ENCODE measurements at places on chromosomes 2 and 18.
A peak's percentile ranks its signal among the peaks of the same experiment; 100 is the strongest.

DNA sequence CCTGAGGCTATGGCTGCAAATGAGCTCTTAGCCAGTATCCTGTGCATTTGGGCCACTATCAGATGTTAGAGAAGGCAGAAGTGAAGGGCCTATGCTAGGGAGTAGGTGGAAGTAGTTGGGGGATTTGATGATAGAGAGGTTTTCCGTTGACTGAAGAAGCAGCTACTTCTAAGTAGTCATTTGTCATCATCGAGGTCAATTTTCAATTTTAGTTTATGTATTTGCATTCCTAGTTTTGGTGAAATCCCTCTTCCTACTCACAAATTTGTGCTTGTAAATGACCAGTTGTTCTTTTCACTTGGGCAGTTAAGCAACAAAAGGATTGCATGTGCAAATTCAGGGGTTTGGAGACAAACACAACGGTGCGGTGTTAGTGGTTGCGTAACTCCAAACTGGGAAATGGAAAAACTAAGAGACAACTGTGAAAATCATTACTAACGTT lies 48.5 kb upstream of the PELI1 start:
- no peak for DNase-seq

DNA sequence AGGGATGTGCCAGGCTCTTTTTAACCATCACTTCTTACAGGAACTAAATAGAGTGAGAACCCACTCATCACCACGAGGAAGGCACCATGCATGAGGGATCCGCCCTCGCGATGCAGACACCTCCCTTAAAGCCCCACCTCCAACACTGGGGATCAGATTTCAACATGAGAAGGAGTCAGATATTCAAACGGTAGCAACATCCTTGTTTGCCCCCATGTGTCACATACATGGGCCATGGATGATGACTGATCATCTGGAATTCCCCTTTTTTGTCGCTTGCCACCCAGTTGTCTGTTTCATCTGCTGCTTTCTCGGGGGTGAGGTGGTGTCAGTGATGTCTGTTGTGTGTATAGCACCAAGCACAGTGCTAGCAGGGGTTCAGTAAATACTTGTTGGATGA lies 57.9 kb downstream of the NCK2 start:
- DNase-seq, result no peak

DNA sequence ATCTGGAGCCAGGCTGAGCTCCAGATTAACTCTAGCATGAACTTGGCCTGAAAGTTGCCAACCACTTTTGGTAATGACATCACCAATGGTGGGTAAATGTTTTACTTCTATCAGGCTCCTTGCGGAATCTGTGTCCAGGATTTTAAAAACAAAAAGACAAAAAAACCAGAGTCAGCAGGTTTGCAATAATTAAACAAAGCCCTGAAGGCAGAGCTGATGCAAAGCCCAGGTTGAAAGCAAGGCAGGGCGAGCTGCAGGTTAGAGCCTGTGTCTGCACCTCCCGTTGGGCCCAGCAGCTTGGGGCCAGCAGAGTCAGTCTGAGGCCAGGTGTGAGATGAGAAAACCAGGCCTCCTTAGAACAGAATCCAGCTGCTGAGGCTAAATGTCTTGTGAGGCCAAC lies 29.1 kb upstream of the ALK start:
- DNase-seq, result no peak

- DNase-seq, result no peak
Measured at GRCh38 chr2:174617120-174617519, 19.5 kb upstream of the WIPF1 start.

DNA sequence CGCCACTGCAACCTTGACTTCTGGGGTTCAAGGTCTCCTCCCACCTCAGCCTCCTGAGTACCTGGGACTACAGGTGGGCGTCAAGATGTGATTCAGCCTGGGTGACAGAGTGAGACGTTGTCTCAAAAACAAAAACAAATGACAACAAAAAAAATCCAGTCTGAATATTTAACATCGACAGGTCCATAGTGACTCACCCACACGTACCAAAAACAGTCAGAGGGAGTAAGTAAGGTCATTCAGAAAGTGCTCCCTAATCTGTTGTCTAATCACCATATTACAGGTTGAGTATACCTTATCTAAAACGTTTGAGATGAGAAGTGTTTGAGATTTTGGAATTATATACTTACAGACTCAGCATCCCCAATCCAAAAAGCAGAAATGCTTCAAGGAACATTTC lies 24.4 kb downstream of the SAP130 start:
- DNase-seq, result no peak

DNA sequence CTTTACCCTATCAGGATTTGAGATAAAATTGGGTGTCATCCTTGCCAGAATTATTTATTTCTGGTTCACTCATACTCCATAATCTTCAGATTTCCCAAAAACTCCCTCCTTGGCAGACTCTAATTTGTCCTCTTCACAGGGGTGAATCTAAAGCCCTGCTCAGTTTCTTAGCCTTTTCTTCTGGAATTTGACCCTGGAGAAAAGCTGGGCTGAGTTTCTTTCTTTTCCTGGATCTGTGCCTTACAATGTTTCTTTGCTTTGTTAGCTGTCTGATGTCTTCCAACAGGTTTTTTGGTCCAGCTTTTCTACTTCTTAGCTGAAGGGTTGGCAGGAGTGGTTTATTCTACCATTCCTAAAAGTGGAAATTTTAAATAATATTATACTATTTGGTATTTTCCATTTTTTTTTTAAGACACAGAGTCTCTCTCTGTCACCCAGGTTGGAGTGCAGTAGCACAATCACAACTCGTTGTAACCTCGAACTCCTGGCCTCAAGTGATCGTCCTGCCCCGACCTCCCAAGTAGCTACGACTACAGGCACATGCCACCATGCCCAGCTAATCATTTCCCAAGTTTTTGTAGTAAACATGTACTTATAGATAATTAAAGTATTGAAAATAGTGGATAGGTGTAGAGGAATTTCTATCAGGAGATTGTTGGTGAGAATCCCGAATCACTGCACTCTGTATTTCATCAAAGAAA lies 138.4 kb upstream of the TWIST2 start:
- no peak for DNase-seq

DNA sequence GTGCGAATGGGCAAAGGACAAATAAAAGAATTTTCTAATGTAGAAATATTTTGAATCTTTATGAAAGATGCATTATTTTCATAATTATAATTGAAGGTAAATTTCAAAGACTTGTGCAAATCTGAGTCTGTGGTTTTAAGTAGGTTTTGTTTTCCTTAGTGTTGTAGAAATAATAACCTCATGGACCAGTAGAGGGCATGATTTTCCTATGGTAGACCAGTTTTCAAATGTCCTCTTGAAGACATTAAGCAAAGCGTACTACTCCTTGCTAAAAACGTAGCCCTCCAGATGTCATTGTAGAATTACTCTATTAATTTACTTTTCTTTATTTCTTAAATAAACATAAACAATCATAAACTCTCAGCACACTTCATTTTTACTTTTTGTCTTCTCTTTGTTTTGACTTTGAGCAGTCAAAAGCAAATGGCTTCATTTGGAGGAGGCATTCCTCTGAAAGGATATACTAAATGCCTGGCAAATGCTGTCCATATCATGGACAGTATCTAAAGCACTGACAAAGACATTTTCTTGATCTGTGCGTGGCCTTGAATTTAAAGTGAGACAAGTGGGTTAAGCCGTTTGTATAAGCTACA lies 85.8 kb upstream of the FAM237A start:
- peak; percentile 4 for DNase-seq

DNA sequence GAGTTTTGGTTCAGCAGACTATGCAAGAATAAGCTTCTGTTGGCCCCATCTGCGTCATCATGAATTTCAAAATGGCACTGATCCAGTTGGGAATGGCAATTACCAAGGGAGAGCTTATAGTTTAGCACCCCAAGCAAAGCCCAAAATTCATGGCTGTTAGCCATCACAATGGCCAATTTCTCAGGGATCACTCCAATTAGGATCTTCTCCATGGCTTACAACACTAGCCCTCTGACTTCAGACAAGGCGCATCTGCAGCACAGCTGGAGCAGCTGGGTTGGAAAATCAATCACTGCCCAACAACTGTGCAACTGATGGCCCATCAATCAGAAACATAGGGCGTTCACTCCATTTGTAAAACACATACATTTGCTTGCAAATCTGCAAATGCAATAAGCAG lies 273.6 kb downstream of the SRBD1 start:
- no peak for DNase-seq

DNA sequence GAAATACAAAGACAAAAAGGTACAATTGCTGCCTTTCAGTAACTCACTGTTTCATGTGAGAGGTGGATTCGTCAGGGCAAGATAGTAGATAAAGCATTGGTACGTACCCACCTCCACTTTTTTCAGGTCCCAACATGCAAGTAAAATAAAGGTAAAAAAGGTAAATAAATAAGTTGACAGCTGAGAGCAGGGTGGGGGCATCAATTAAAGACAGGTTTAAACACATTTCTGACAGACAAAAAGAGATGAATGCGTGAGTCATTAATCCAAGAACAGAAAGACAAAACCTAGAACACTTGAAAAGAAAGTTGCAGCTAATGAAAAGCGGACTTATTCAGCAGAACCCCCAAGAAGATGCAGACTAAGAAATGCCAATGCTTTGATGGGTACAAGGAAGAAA lies 979.6 kb upstream of the CDH2 start:
- no peak for DNase-seq

- DNase-seq, result no peak
Measured at GRCh38 chr2:190714958-190715357, 66.1 kb downstream of the NAB1 start.

DNA sequence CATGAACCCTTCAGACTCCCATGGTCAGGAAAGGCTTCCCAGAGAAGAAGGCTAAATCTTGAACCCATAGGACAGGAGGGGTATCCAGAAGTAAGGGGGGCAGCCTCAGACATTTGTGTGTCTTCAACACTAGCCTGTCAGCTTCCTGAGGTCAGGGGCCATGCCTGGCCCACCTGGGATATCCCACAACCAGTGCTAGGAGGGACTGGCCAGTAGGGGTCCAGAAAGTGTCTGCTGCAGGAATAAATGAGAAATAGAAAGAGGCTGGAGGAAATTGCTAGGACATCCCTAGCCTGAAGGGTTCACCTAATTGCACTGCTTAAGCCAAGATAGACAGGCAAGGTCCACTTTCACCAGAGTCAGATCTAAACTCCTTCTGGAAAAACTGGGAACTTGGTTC lies 799.6 kb upstream of the ID2 start:
- DNase-seq, result no peak

DNA sequence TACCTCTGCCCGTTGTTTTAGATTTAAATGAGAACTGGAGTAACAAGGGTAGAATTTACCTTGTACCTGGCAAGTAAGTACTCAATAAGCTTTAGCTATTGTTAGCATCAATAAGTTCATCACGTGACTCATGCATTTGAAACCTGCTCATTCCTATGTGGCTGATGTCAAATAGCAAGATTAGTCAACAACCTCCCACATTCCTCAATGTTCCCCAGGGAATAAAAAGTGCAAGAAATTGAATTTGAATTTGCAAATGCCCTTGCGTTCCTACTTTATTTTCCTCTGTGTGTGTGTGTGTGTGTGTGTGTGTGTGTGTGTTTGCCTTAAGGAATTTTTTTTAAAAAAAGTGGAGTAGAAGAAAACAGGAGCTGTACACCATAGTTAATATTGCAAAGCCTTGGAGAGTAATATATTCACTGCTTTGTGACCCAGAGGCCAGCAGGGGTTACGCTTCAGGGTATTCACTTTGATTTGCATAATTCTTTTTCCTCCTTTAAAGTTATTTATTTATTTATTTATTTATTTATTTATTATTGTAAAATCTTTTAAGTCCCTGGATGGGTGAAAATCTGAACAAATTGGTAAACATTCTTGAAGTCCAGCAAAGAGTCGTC lies 43.9 kb upstream of the DNAH7 start:
- DNase-seq, result no peak

DNA sequence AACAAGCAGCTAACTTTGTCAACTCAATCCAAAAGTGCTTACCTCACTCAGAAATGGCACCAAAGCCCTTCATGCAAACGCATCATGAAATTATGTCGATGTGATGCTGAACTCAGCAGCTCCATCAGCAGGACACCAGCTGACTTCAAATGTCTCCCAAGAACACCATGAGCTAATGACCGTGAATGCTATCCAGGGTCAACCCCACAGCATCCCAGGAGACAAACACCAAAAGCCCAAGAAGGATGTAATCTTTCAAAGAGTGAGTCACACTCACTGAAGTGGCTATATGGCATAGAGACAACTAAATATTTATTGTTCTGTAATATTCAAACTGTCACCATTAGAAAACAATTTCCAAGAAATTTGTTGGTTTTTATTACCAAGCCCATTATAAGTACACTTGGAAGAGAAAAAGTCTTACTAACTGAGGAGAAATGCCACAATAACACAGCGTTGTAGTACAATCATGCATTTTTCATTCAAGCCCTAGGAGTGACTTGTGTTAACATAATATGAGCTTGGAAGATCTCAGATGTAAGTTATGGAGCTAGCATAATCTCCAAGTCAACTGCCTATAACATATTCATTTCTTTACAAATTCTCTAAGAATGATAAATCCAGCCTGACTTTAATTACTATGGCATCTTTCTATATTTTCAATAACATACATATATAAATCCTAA lies 165.0 kb upstream of the CCDC68 start:
- no peak for DNase-seq

DNA sequence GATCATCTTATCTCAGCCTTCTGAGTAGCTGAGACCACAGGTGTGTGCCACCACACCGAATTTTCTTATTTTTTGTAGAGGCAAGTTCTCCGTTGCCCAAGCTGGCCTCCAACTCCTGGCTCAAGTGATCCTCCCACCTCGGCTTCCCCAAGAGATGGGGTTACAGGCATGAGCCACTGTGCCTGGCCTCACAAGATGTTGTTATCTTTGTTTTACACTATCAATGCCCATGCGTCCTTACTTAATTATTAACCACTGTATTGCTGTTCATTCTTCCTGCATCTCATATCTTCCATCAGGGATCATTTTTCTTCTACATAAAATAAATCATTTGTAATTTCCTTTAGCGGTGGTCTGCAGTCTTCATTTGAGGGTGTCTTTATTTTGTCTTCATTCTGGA lies 181.9 kb downstream of the TGIF1 start:
- DNase-seq, result peak; percentile 52

GRCh38 chr18:5600378-5601071 lies 56.7 kb upstream of the EPB41L3 start:
- no peak for DNase-seq

- DNase-seq, result no peak
Measured at GRCh38 chr18:70649683-70650082, 360.8 kb downstream of the SOCS6 start.

DNA sequence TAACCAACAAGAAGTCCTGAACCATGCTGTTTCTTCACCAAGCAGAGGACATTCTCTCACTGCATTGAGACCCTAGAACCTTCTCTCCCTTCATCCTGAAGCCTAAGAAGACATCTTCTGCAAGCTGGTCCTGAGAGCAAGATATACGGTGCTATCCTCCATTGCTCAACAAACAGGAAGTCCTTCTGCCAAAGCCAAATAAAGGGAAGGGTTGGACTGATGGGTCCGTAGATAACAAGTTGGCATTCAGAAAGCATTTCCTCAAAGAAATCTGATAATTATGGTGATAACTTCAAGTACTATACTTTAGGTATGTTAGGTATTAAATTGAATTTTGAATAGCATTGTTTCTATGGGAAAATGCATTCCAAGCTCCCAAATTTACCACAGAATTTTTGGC lies 23.3 kb downstream of the GRB14 start:
- no peak for DNase-seq

GRCh38 chr2:74646201-74646600 lies 1.9 kb downstream of the M1AP start:
- DNase-seq, result no peak

GRCh38 chr2:11346023-11346482 lies 1.6 kb upstream of the ROCK2 start:
- no peak for DNase-seq

GRCh38 chr2:86042256-86043168 lies 63.2 kb downstream of the POLR1A start:
- DNase-seq, result no peak

- DNase-seq, result no peak
Measured at GRCh38 chr2:95024960-95025405, 525 bp upstream of the MAL start.

All from hematopoietic multipotent progenitor cell treated with erythropoietin and hydrocortisone succinate and interleukin-3 and kit ligand, for 15 days (in vitro differentiated cells).